ENCODE measurements at places on chromosomes 4 and X. TPM values are rescaled to one million over a fixed set of nuclear protein-coding genes. Genes with fewer than 3 reads are reported as not detected.

- no peak for DNase-seq
These were observed 65.4 kb upstream of the FAM9C start for GRCh38 chrX:13109817-13110216.

Gene ZNF674
- 2.3 TPM for total RNA-seq

- DNase-seq: no peak
These were observed 414.6 kb upstream of the HS3ST1 start for GRCh38 chr4:11843340-11843739.

- peak; percentile 59 for DNase-seq
These were observed 7.2 kb downstream of the GNRHR start for GRCh38 chr4:67746797-67747495.

GRCh38 chr4:142414366-142414990 lies 431.6 kb downstream of the INPP4B start:
- no peak for DNase-seq

DNA sequence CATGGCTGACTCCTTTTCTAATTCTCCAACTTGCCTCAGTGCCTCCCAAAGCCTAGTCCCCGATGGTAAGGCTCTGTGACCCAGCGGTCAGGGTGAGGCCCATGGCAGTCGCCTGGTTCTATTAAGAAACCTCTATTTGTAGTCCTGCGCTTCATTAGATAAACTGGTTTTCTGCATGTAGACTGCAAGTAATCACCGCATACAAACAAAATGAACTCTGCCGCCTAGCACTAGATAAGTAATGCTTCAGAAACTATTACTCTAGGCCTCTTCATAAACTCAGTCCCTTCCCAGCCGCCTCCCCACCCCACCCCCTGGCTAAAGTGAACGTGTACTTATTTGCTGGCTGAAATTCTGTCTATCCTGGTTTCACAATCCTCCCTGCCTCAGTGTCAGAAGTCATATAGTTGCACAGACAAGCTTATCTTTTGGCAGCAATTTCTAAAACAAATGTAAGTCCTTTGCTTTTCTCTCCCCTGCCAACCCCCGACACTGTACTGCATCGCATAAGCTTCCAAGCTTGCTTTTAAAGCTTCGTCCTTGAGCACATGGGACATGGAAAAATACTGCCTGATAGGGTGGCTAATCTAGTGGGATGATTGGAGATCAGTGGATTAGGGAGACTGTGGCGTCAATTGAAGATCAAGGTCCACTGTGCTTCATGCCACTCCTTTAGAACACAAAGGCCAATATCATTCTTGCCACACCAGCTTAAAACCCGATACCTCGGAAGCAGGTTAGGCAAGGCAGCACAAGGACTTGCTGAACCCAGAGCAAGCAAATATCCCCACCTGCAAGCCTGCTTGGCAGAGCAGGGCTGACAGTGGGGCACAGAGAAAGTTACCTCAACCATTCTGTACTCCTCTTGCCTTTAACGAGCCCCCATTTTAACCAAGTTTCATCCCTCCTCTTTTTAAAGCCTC lies 125.8 kb downstream of the IRF2 start:
- no peak for DNase-seq

- DNase-seq: no peak
These were observed 78.9 kb downstream of the AASDH start for GRCh38 chr4:56308384-56308783.

DNA sequence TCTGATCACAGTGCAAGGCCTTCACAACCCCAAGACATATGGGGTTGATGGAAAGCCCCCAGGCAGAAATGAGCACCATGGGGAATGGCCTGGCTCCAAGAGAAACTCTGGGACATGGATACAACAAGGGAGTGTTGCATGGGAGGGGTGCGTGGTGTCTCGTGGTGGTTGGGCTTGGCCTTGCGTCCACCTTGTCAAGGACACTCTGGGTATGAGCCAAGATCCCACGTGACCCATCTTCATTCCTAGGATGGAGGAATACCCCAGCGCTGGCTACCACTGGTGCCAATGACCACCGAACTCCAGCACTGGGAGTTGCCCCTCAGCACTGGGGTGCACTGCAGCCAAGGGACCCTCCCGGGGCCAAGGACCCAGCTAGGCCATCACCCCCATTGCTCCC lies 267.5 kb upstream of the AGTR2 start:
- no peak for DNase-seq

DNA sequence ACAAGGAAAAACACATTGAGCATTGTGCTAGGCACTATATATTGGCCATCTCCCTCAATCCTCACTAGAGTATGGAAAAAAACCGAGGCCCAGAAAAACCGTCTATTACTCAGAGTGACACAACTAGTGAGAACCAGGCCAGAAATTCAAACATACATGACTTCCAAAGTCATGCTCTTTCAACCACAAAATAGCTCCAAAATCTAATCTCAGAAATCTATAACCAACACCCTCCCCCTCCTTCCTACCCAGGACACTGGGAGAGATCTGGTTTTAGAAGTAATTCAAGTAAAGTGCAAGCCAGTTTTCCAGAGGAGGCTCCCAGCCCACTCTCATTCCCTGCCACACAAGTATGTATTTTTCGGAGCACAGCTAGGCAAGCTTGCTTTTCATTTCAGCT lies 7.6 kb downstream of the HS3ST1 start:
- no peak for DNase-seq

DNA sequence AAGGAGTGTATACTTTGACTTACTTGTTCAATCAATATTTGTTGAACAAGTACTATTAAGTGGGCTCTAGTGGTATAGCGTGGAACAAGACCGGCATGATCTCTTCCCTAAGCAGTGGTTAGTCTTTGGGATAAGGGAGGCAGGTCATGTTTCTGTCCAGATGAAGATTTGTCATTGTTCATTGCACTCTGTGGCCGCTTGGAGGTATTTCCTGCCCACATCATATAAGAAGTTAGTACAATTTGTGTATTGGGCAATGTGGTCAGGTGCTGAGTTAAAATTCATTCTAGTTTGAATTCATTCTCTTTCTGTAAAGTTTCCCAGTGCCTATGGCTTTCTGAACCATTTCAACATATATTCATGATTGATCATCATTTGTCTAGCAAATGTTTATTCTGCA lies 101.1 kb upstream of the SHISA3 start:
- DNase-seq: no peak

DNA sequence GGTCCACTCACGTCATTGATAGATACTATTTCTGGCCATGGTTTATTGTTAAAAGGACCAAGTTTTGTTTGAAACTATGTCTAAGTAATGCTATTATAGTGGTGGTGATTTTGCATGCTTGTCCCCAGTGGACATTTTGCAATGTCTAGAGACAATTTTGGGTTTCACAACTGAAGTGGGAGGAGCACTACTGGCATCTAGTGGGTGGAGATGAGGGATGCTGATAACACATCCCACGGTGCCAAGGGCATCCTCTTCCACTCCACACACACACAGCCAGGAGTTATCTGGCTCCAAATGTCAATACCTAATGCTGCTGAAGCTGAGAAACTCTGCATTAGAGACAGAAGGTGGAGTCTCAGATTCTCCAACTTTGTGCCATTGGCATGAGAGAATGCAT lies 131.2 kb downstream of the FRMPD4 start:
- no peak for DNase-seq

DNA sequence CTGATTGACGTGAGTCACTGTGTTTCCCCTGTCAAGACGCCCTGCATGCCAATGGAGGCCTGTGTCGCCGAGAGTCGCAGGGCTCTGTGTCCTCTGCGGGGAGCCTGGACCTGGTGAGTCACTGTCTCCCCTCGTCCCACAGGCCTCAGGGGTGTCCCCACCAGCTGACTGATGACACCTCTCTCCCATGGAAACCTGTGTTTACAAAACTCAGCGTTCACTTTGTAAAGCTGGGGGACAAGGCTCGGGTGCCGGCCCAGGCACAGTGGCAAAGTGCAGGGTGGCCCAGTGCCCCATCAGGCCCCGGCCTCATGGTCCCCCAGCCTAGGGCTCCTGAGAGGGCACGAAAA lies 21.2 kb upstream of the HGFAC start:
- DNase-seq: no peak

- peak; percentile 40 for DNase-seq
These were observed 43.7 kb downstream of the OTOP1 start for GRCh38 chr4:4182835-4183568.

DNA sequence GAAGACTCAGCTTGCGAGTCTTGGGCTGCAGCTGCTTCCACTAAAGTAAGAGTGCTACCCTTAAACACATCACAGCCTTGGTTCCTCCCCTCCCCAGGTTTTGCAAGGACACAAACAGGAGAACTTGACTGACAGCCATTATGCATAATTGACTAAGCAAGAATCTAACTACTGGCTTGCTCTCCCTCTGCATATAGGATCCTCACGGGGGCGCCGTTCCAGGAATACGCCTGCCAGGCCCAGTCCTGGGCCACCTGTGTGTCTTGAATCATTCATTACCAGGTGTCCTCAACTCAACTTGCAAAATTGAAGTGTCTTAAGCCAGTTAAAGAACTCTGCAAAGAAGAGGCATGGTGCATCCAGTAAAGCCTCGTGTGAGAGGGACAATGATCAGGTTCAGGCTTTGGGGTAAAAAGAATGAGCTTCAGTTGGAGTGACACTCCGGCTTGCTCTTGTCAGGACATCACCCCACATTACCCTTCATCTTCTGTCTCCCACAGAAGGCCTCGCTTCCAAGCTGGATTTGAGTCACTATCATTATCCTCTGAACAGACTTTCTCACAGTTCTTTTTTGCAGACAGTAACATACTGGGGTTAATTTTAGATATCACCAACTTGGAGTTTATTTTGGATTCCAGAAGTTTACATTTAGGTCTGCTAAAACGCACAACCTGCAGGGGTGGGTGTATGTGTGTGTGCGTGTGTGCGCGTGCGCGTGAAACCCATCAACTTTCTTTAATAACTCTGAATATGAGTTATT lies 273.5 kb upstream of the HS3ST1 start:
- DNase-seq: no peak

GRCh38 chrX:426881-427280 lies 40.2 kb upstream of the PPP2R3B start:
- no peak for DNase-seq

DNA sequence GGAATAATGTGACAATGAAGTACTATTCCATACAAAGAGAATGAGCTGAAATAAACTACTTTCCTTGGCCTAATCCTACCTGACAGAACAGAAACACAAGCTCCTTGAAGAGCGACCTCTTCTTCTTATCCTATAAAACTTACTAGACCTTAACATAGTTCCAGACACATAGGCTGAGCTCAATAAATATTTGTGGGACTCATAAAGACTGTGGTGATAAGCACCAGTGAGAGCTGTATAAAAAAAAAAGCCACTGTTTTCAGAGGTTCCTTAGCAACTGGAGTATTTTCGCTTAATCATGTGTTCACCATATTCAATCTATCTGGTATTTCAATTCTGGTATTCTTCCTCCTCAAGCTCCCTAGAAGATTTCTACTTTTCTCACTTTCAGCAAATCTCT lies 1129.6 kb downstream of the STPG2 start:
- no peak for DNase-seq

DNA sequence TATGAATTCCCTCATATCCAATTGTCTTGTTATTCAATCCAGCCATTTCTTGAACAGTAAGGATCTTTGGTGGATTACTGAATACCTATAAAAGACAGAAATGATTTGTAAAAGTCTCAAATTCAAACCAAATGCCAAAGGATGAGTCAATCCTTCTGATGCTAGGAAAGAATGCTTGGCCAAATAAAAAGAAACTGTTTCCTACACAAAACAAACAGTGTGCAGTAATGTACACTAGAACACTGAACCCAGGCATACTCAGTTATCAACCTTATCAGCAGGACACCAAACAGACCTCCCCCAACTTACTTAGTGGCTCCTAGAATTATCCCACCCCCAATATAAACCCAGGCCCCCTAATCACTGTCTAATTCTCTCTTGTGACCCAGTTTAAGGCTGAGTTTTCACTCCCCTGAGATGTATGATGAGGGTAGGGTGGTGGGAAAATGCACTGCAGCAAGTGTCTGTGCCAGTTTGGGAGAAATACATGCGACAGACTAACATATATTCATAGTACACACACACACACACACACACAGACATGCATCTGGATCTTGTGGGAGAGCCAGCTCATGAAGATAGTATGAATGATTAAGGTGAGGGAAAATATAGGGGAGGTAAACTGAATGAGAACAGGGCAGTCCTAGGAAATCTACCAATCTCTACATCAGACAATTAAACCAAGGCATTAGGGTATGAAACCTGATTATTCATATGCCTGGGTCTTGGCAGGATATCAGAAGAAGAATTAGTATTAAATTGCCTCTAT lies 35.0 kb downstream of the CLDN2 start:
- no peak for DNase-seq

Gene DMRTC1
- 0.66 TPM for total RNA-seq

GRCh38 chr4:16090096-16090705 lies 6.4 kb upstream of the PROM1 start:
- no peak for DNase-seq

DNA sequence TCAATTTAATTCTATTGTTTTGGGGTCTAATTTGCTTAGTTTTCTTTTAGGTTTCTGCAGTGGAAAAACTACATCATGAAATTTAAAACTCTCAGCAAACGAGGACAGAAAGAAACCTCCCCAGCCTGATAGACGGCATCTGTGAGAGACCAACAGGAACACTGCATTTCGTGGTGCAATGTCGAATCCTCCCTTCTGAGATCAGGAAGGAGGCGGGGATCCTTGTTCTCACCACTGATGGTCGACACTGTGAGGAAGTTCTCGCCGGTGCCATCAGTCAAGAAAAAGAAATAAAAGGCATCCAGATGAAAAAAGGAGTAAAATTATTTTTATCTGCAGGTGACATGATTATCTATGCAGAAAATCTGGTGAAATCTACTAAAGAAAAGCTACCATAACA lies 16.5 kb downstream of the GAK start:
- DNase-seq: no peak

DNA sequence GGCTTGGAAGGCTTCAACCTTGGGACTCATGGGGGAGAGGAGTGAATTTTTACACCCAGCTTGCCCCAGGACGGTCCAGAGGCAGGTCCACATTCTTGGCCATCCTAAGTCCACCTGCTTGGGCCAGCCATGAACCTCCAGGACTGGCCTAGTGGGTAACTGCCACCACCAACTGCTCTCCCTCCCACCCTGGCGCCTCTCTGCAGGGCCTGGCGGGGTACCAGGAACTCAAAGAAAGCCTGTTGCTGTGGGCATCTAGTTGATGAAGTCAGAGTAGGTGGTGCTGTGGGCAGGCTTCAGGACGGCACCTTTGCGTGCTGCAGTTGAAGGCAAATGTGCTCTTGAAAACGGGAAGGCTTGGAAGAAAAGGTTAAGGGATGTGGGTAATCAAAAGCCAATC lies 12.0 kb downstream of the BCOR start:
- no peak for DNase-seq

GRCh38 chr4:8707045-8707781 lies 114.6 kb downstream of the CPZ start:
- DNase-seq: no peak

Gene ETDB
- total RNA-seq: not detected

Gene DUSP21
- total RNA-seq: not detected

Measured in B cell (primary cell).